Jurkat, Clone E6-1 (cell line): ENCODE measurements at places on chromosomes 13 and 19.

GRCh38 chr19:43779820-43780219, 953 bp downstream of the KCNN4 start:
- peak; percentile 33 for DNase-seq

DNA sequence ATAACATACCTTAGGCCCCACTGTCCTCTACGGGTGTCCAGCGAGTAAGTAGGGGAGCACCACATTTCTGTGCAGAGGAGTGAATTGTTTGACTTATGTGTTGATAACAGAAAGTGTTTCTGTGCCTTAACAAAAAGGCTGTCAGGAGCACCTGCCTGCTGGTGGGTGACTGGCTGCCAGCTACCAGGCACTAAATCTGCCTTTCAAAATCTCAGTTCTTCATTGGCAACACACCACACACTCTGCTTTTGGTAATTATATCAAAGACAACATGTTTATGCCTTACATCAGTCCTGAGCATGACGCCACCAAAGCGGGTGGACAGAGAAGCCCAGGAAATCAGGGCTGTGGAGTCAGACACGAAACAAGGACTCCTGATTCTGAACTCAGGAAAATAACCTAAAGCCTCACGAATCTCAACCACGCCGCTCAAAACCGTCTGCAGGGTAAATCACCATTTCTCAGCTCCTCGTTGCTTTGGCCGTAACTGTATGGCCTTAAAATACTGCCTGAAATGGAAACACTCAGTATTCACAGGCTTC, 105.2 kb upstream of the SOX1 start:
- DNase-seq = no peak

DNA sequence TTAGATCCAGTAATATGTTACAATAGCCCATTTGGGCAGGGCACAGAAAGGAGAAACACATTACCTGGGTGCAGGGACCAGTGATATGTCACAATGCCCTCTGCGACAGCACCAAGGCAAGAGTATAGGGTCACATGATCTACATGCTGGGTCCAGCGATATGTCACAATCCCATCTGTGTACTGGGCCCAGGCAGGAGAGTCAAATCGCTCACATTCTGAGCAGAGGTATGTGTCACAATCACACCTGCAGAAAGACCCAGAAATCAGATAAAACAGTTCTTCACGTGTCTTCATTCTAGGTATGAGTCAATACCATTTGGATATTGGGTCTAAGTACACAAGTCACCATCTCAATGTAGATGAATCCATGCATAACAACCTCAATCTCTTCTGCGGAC, 7.1 kb upstream of the ZNF43 start:
- no peak for DNase-seq

- no peak for DNase-seq
Measured at GRCh38 chr13:22227895-22228294, 557.0 kb downstream of the FGF9 start.

DNA sequence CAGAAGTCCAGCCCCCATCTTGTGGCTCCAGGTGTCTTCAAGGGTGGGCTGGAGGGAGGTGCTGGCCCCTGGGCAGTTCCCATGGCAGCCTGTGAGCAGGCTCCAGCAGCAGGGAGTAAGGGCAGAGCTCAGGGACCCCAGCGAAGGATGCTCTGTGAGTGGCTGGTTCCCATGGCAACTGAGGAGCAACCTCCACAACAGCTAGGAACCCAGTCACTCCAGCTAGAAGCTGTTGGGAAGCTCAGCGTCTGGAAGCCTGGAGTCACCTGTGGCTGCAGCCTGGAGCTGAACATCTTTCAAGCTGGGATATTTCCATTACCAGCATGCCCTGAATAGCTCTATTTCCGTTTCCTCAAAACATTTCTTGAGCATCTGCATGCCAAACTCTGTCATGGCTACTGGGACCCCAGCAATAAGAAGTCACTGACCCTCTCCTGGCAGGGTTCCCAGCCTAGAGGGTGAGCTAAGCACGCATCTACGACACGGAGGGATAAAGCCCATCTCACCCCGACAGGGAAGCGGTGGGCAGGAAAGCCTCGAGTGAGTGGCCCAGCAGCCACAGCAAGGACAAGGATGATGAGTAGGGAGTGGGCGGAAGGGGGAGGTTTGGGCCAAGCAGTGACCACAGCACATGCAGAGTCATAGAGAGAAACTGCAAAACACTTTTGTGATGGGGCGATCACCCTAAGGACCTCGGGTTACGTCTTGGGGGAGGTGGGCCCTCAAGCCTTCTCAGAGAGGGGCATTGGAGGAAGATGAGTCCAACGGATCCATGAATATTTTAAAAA, 52.6 kb downstream of the ALOX5AP start:
- DNase-seq = no peak

DNA sequence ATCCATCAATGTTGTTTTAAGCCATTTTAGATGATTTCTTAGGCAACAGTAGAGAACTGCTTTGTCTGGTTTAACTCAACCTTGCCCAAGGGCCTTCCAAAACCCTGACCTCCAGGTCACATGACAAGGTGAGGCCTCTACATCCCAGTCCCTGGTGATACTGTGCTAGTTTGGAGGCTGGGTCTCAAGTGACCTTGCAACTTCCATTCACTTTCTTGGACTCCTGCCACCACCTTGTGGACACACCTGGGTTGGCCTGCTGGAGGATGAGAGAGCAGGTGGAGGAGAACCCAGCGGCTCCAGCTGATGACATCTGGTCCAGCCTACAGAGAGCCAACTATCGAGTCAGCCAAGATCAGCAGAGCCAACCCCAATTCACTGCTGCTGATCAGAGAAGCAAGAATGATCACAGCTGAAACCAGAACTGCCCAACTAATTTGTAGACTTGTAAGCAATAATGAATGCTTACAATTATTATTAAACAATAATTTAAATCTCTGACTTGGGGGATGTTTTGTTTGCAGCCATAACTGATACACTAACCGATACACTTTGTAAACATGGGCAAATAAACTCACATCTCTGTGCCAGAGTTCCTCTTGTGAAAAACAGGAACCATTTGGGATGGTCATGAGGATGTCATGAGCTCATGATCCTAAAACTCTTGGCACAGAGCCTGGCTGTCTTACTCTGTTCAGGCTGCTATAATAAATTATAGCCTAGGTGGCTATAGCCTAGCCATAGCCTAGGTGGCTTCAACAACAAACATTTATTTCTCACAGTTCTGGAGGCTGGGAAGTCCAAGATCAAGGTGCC, 11.5 kb downstream of the FAM187B start:
- DNase-seq = no peak

DNA sequence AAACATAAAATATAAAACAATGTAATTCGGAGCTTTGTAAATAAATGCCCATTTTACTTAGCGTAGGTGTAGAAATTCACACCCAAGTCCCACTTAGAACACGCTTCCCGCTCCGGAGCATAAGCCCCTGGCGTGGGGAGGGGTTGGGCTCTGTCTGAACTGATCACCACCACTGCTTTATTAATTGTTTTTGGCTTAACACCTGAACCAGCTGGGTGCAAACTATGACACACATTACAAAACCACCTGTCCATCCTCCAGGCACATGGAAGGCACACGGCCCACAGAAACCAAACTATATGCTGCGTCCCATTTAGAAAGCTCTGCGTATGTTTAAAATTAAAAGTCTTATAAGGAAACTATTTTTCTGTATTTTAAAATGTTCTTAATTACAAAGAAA, 25.9 kb downstream of the RASA3 start:
- DNase-seq = no peak

DNA sequence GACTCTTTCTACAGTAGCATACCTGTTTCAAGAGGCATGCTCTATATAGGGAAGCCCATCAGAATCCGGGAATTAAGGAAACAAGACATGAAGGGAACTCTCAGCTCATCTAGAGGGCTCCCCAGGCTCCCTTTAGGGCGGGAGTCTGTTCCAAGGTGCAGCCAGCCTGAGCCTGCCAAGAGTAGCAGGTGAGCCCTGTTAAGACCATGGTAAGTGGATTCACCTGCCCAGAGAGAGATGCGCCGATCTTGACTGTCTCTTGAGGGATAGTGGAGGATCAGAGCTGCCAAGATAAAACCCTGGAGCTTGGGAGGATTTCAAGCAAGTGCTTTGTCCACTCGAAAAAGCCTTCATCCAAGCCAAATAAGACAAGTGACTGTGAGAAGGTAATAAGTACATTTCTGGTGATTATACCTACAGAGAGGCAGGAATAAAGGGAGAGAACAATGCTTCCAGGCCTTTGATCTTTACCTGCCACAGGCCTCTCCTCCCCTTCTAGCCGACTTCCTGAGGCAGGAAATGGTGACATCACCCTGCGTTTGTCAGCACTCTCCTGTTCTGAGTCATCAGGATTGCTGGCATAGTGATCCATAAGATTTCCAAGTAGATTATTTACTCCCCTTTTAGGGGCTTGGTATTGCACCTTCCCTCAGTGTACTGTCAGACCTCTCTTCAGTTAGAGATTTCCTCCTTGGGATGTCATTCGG, 31.5 kb downstream of the KLF5 start:
- peak; percentile 25 for DNase-seq

GRCh38 chr13:69970520-69970919, 137.1 kb upstream of the ATXN8OS start:
- no peak for DNase-seq

DNA sequence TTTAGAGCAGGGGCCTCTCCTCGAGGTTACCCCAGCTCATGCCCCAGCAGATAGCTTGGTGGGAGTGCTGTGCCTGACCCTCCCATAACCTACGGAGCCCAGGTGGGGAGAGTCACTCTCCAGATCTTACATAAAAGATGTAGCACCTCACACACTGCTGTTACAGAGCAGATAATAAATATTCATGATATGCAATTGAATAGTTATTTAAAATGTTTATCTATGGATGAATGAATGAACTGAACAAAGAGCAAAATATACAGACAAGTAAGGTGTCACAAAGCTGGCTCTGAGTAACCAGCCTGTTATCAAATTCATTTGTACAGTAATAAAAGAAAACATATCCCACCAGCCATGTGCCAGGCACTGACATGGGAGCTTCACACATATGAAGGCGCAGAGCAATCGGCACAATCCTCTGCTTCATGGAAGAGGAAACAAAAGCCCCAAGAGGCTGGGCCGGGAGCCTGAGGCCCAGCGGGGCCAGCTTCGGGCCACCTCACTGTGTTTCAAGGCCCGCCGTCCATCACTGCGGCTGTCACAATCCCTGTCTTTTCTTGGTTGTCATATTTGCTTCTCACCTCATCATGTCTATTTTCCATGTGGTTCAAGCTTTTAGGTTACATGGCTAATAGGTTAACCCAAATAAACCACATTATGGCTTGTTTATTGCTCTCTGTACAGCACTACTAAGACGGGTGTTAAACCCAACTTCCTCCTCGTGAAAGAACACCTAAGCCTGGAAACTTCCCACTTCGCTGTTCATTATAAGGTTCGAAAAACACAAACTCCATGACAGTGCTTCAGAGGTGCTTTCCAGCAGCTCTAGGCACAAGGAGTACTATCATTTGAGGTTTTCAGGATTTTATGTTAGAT, 78.4 kb downstream of the IRS2 start:
- no peak for DNase-seq

- DNase-seq = no peak
Measured at GRCh38 chr19:29324717-29325116, 111.8 kb upstream of the UQCRFS1 start.

- DNase-seq = no peak
Measured at GRCh38 chr13:58876473-58876872, 1244.9 kb downstream of the PCDH17 start.

DNA sequence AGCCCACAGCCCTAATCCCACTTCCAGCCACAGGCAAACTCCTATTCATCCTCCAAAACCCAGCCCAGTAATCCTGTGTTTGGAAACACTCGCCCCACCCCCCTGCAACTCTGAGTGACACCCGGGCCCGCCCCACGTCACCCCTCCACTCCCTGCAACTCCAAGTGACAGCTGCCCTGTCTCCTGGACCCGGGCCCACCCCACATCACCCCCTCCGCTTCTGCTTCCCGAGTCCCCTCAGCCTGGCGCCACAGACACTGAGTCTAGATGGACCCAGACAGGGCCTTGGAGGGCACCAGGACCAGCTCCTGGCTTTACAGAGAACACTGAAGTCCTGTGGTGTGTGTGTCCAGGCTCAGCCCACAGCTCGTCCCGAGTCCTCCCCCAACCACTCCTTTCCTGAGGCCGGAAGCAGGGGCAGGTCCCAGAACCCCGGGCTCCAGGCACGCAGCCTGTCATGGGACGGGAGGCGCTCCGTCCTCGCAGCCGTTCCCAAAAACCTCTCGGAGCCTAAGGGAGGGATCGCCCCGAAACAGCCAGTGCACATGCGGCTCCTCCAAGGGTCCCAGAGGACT, 7.7 kb downstream of the REXO1 start:
- no peak for DNase-seq

DNA sequence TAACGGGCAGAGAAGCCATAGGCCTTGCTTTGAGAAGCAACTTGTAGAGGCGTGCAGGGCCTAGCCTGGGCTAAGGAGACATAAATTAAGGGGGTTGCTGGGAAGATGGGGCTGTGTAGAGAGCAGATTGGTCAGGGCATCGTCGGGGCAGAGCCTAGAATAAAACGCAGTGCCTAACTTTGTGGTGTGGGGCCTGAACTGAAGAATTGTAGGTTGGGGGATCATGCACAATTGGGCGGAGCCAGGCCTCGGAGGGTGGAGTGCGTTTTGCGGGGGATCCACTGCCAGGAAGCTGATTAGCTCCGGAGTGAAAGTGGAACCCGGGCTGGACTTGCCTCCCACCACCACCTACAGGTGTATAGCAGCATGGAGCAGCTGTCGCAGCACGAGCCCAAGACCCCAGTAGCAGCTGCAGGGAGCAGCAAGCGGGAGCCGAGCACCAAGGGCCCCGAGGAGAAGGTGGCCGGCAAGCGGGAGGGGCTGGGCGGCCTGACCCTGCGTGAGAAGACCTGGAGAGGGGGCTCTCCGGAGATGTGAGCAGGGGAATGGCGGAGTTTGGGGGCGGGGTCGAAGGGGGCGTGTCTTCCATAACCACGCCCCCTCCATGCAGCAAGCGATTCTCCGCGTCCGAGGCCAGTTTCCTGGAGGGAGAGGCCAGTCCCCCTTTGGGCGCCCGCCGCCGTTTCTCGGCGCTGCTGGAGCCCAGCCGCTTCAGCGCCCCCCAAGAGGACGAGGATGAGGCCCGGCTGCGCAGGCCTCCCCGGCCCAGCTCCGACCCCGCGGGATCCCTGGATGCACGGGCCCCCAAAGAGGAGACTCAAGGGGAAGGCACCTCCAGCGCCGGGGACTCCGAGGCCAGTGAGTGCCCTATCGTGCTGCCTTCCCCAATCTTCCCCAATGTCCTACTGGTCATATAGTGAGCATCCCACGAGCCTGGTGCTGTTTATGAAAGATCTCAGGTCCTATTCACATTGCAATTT, 13.8 kb downstream of the DNASE2 start:
- no peak for DNase-seq

GRCh38 chr13:43686557-43686956, 100.2 kb downstream of the ENOX1 start:
- DNase-seq = no peak
